ENCODE measurements at places on chromosomes 3 and 15.

DNA sequence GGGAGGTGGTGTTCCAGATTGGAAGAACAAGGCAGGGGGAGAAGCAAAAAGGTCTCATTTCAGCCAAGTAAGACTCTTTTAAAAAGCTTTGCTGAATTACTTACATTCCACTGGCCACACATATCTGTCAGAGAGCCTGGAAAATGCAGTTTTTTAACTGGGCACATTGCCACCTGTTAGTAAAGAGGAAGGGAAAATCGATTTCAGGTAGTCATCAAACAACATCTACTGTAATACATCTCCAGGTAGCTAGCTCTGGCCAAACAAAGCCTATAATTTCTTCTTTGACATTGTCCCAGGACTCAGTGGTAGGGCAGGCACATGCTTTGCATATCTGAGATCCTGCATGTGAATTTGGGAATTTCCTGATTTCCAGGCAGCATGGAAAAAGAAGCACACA lies 480.7 kb upstream of the SUCLG2 start:
- DNase-seq: no peak

- DNase-seq: no peak
Measured at GRCh38 chr15:82012908-82013307, 32.9 kb downstream of the MEX3B start.

GRCh38 chr15:90564590-90564989 lies 34.9 kb downstream of the CRTC3 start:
- no peak for DNase-seq

GRCh38 chr3:196268284-196269163 lies 19.0 kb downstream of the PCYT1A start:
- no peak for DNase-seq

GRCh38 chr15:81024936-81025335 lies 24.2 kb downstream of the TLNRD1 start:
- no peak for DNase-seq

- DNase-seq: no peak
Measured at GRCh38 chr3:50316657-50317242, 5.8 kb downstream of the HYAL2 start.

Measured in HFF-Myc (cell line).